ENCODE measurements at places on chromosomes 3 and 15. TPM values are rescaled to one million over a fixed set of nuclear protein-coding genes. Genes with fewer than 3 reads are reported as not detected.
A peak's percentile ranks its signal among the peaks of the same experiment; 100 is the strongest.

DNA sequence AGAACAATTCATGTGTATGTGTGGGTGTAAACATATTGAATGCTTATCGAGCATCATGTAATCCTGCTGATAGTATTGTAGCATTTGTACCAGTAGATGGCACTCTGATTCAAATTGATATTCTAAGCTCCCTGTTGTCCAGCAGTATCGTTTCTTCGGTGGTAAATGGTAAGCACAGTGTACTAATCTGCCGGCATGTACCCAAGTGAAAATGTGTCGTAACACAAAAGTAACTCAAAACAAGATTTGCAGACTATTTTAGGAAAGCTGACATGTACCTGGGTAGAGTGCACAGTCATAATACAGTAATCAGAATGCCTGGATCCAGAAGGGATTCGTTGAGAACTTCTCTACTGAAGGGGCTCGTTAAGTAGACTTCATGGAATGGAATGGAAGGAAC, 31.7 kb upstream of the MNS1 start:
- H3K27me3 ChIP-seq: peaks cover 12% of the 10 kb centered on the region
- H3K36me3 ChIP-seq: no peaks in the 10 kb centered on the region
- H3K4me3 ChIP-seq: no peak overlapping the region
- peak; percentile 16 for DNase-seq
- no peak overlapping the region for H3K27ac ChIP-seq

GRCh38 chr15:91813924-91814323, 39.6 kb upstream of the SLCO3A1 start:
- DNase-seq: no peak
- H3K27ac ChIP-seq: no peak overlapping the region
- H3K36me3 ChIP-seq: no peaks in the 10 kb centered on the region
- peaks cover 11% of the 10 kb centered on the region for H3K27me3 ChIP-seq
- no peak overlapping the region for H3K4me3 ChIP-seq
- H3K4me1 ChIP-seq: no peaks in the 10 kb centered on the region

TGM5 gene
- total RNA-seq: not detected

DNA sequence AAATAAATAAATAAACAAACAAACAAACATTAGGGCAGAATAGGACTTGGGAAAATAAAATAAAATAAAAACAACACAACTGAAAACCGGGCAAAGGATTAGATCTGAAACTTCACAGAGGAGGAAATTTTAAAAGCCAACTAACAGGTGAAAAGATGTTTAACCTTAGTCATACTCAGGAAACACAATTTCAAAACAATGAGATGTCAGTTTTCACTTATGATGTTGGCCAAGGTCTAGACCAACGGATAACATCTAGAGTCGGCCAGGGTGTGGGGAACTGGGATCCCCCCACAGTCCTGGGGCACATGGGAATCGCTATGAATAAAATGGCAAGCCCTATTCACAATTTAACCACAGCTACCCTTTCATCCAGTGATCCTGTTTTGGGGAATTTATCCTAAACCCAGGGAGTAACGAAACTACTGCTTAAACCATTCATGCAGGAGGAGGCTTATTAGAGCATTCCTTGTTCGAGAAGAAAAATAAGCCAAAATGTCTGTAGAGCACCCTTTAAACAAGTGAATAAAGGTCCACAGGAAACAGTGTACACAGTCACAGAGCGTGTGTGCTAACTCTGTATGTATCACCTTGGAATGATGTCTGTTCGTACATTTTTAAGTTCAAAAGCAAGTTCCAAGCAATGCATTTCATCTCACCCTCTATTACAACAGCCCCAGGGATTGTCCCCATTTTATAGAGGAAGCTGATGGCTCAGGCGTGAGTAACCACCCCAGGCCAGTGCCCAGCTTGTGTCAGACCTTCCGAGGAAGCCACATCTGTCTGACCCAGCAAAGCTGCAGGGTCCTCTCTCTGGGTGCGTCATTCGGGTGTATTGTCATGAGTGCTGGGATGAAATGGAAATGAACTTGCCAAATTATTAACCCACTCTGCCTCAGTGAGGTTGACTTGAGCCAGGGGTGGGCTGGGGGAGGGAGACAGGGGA, 6.3 kb upstream of the ANPEP start:
- H3K27me3 ChIP-seq: peaks cover 28% of the 10 kb centered on the region
- H3K4me3 ChIP-seq: no peak overlapping the region
- H3K27ac ChIP-seq: no peak overlapping the region
- H3K4me1 ChIP-seq: peaks cover 3% of the 10 kb centered on the region

- no peak overlapping the region for H3K27ac ChIP-seq
- H3K4me1 ChIP-seq: no peaks in the 10 kb centered on the region
- H3K27me3 ChIP-seq: no peaks in the 10 kb centered on the region
- no peaks in the 10 kb centered on the region for H3K36me3 ChIP-seq
- no peak overlapping the region for H3K4me3 ChIP-seq
These were observed 12.3 kb upstream of the PDZRN3 start for GRCh38 chr3:73637042-73637441.

- no peaks in the 10 kb centered on the region for H3K36me3 ChIP-seq
- peaks cover 12% of the 10 kb centered on the region for H3K27me3 ChIP-seq
- H3K27ac ChIP-seq: no peak overlapping the region
- H3K4me3 ChIP-seq: no peak overlapping the region
- H3K4me1 ChIP-seq: no peaks in the 10 kb centered on the region
These were observed 274.6 kb downstream of the EDEM1 start for GRCh38 chr3:5462086-5462485.

GJD2 gene
- total RNA-seq: not detected

GRCh38 chr15:32677238-32677750, 35.8 kb downstream of the SCG5 start:
- H3K27me3 ChIP-seq: no peaks in the 10 kb centered on the region
- no peaks in the 10 kb centered on the region for H3K4me1 ChIP-seq
- DNase-seq: no peak
- no peak overlapping the region for H3K4me3 ChIP-seq
- H3K27ac ChIP-seq: no peak overlapping the region

DNA sequence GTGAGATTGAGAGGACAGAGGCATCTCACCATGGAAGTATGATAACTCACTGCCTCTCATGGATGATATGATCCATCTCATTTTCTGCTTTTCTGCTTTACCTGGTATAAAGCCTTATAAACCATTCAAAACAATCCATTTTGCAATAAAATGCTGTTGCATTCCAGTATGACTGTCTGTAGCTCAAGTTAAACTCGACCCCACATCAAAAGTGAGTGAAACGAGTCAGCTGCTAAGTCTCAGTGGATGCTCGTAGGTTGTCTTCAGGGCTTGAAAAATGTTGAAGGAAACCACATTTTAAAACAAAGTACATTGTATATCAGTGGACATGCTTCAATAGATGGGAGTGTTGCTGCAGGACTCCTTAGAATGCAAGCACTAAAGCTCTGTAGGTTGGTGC, 839.0 kb downstream of the TUSC7 start:
- H3K27me3 ChIP-seq: no peaks in the 10 kb centered on the region
- no peaks in the 10 kb centered on the region for H3K36me3 ChIP-seq
- no peak overlapping the region for H3K4me3 ChIP-seq
- no peaks in the 10 kb centered on the region for H3K4me1 ChIP-seq
- DNase-seq: no peak
- no peak overlapping the region for H3K27ac ChIP-seq

DNA sequence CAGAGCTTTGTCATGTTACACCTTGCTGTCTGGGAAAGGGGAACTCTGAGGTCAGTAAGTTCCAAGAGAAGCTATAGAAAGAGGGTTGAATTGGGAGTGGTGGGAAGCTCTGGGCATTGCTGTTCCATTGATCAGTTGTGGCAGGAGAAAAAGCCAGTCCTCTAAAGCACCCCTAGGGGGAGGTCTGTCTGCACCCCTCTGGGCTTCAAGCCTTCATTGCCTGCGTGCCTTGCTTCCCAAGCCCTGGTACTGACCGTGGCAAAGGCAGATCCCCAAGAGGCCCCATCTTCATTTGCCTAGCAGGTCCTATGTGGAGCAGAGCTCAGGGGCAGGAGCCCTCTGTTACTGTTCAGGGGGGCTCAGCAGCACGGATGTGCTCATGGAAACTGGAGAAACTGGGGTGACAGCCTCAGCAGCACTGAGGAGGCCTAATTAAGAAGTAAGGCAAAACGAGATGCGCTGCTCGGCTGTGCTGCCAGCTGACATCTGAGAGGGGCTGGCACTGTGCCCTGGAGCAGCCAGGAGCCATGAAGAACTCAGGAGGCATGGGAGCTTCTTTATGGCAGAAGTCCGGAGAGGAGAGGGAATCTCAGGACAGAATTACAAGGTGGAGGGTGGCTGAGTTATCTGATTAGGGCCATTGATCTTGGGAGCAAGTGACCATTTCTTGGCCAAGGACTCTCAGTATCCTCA, 270.9 kb downstream of the RPLP1 start:
- H3K4me3 ChIP-seq: no peak overlapping the region
- DNase-seq: no peak
- peaks cover 3% of the 10 kb centered on the region for H3K36me3 ChIP-seq
- peaks cover 91% of the 10 kb centered on the region for H3K4me1 ChIP-seq
- H3K27ac ChIP-seq: no peak overlapping the region
- H3K27me3 ChIP-seq: peaks cover 11% of the 10 kb centered on the region

DNA sequence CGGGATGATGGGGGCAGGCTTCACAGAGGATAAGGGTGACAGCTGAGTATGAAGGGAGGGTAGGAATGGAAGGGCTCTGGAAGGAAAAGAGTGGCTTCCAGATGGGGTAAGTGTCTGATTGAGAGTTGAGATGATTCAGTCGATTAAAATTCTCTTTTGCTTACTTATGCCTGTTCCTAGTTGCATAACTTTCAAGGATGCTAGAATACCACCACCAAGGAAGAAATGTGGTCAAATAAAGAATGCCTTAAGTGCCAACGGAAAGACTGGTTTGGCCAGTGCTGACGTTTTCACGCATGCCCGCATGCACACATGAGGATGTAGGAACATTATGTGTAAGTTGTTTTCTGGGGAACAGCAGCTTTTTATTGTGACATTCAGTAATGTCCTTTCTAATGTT, 263.4 kb upstream of the WNT5A start:
- H3K4me1 ChIP-seq: no peaks in the 10 kb centered on the region
- no peaks in the 10 kb centered on the region for H3K27me3 ChIP-seq
- H3K4me3 ChIP-seq: no peak overlapping the region
- no peak for DNase-seq
- no peaks in the 10 kb centered on the region for H3K36me3 ChIP-seq

IGSF11 gene
- total RNA-seq: 2.0 TPM

DNA sequence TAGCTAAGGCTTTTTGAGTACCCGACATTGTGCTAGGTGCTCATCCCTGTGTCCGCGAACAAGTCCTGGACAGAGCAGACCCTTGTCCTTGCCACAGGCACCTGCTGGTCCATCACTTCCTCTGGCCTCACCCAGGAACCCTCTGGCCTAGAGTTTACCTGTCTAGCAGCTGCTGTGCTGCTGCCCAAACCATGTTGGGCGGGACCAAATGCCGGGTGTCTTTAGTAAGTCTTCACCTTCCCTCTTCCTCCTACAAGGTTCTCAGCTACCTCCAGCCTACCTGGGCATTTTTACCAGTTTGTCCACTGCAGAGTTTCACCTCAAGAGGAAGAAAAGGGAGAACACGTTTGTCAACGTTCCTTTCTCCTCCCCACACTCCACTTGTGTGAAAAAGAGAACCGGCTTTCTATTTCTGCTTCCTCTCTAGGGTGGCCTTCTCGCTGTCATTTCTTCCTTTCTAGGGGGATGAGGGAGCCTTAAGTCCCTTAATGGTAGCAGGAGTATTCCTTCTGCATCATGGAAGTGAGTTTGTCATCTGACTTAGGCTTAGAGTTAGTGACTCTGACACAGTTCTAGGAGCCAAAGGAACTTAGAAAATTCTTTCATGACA, 80.4 kb upstream of the GCNT3 start:
- H3K36me3 ChIP-seq: no peaks in the 10 kb centered on the region
- no peak overlapping the region for H3K27ac ChIP-seq
- H3K4me3 ChIP-seq: no peak overlapping the region
- no peak for DNase-seq
- H3K4me1 ChIP-seq: peaks cover 7% of the 10 kb centered on the region
- H3K27me3 ChIP-seq: peaks cover 3% of the 10 kb centered on the region

THUMPD3 gene
- total RNA-seq: 48.0 TPM

STARD5 gene
- total RNA-seq: 5.4 TPM

DNA sequence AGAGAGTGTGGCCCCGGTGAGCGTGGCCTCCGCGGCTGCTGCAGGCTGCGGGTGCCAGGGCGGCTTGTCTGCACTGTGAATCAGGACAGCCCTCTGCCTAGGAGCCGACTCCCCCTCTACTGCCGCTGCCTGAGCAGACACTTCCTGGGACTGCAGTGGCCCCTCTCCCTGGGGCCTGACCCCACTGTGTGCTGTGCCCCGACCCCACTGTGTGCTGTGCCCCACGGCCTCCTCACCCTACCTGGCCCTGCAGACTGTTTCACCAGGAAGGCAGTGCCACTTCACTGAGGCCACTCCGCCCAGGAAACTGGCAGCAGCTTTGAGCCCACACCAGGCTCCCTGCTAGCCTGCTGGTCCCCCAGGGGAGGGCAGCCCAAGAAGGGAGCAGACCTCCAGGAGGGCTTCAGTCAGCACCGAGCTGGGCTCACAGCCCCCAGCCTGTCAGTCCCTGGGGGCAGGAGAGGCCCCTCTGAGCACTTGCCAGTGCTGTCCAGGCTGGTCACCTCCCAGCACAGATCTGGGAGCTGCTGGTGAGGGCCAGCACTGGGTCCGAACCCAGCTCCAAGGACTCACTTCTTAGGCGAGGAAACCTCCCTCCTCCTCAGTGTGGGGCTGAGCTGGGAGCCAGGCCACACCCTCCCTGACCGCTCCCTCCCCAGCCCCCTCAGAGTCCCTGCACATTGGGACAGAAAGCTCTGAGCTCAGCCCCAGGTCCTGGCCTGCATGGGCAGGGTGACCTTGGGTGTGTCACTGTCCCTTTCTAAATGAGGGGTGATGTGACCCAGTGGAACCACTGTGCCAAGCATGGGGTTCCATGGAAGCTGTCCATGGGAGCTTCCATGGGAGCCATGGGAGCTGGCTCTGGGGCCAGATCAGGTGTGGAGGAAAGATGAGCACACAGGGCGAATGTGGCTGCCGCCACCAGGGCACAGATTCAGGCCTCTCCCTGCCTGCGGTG, 56.8 kb downstream of the DNAJB8 start:
- H3K4me1 ChIP-seq: no peaks in the 10 kb centered on the region
- H3K36me3 ChIP-seq: no peaks in the 10 kb centered on the region
- H3K27me3 ChIP-seq: no peaks in the 10 kb centered on the region
- DNase-seq: no peak
- no peak overlapping the region for H3K27ac ChIP-seq

P3H2 gene
- total RNA-seq: not detected

- peaks cover 28% of the 10 kb centered on the region for H3K36me3 ChIP-seq
- H3K4me1 ChIP-seq: peaks cover 66% of the 10 kb centered on the region
- no peaks in the 10 kb centered on the region for H3K27me3 ChIP-seq
These were observed at the start of gene TLR9 for GRCh38 chr3:52225452-52226228. Gene TLR9 (minus strand): TSS chr3:52225645. CDS start chr3:52225529, 116 bp downstream.

RLBP1 gene
- not detected for total RNA-seq

DNA sequence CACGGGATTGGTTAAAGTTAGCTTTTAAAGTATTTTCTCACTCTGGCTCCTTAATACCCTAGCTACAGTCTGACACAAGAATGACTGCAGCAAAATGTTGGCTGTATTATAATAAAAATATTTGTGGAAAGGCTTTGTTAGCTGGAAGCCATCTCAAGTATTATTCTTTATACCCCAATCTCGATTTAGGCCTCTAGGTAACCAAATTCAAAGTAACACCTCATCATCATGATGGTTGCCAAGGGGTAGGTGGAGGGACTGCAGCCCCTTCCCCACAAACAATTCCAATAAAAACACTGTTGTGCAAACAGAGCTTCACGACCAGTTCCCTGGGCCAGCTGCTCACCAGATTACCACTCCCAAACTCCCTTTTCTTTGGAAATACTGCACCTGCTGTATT, 759 bp upstream of the GMPS start:
- H3K36me3 ChIP-seq: peaks cover 10% of the 10 kb centered on the region
- H3K4me1 ChIP-seq: peaks cover 28% of the 10 kb centered on the region
- H3K27ac ChIP-seq: peak overlapping the region; percentile 97
- no peaks in the 10 kb centered on the region for H3K27me3 ChIP-seq
- no peak for DNase-seq

- peak overlapping the region; percentile 34 for H3K4me3 ChIP-seq
- H3K27ac ChIP-seq: no peak overlapping the region
- no peaks in the 10 kb centered on the region for H3K36me3 ChIP-seq
- DNase-seq: no peak
- H3K4me1 ChIP-seq: peaks cover 16% of the 10 kb centered on the region
These were observed 19.8 kb upstream of the NUDT16 start for GRCh38 chr3:131361464-131362421.

All from activated CD4-positive, alpha-beta T cell treated with anti-CD3 and anti-CD28 coated beads, Interleukin-2, amount 10 ng/mL, durations not matched to agents 7 days and 5 days (primary cell).